T follicular helper cell (primary cell): ENCODE measurements at places on chromosomes 6 and 20.

GRCh38 chr6:156976216-156977127 lies 199.3 kb downstream of the ARID1B start:
- no peak for DNase-seq

DNA sequence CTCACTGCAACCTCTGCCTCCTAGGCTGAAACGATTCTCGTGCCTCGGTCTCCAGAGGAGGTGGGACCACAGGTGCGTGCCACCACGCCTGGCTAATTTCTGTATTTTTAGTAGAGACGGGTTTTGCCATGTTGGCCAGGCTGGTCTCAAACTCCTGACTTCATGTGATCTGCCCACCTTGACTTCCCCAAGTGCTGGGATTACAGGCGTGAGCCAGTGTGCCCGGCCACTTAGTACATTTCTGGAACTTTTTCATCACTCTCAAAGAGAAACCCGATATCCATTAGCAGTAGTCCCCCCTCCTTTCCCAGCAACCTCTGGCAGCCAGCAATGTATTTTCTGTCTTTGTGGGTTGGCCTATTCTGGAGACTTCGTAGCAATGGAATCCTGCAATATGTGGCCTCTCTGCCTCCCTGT lies 109.8 kb downstream of the JARID2 start:
- no peak for DNase-seq

DNA sequence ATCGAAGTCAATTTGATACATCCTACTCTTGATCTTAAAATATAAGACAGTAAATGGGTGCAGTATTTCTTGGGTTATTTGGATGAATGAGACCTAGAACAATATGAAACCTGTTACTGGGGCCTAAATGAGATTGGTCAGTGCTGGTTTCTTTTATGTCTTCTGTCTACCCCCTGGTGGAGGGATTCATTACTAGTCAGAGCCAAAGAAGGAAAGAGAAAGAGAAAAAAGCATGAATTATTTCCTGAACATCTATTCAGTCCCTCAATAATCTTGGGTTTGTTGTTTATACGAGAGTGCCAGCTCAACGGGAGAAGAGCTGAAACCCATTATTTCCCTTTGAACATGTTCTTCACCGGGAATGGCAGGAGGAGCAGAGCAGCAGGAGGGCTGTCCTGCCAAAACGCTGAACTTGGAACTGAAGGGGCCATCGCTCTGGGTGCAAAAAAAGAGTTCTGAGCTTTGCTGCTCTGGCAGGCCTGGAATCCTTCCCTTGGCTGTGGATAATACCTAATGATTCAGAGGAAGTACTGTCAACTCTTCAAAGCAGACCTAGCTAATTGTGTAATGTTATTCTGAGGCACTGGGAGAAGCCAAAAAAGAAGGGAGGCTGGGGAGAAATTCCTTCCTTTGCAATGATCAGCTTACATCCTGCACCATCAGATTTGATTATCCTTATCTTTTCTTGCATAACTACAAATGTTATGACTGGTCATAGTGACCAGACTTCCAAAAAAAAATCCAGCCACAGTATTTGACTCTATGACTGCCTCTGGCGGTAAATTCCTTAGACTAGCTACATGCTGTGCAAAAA lies 72.0 kb downstream of the BLOC1S5 start:
- DNase-seq = no peak

DNA sequence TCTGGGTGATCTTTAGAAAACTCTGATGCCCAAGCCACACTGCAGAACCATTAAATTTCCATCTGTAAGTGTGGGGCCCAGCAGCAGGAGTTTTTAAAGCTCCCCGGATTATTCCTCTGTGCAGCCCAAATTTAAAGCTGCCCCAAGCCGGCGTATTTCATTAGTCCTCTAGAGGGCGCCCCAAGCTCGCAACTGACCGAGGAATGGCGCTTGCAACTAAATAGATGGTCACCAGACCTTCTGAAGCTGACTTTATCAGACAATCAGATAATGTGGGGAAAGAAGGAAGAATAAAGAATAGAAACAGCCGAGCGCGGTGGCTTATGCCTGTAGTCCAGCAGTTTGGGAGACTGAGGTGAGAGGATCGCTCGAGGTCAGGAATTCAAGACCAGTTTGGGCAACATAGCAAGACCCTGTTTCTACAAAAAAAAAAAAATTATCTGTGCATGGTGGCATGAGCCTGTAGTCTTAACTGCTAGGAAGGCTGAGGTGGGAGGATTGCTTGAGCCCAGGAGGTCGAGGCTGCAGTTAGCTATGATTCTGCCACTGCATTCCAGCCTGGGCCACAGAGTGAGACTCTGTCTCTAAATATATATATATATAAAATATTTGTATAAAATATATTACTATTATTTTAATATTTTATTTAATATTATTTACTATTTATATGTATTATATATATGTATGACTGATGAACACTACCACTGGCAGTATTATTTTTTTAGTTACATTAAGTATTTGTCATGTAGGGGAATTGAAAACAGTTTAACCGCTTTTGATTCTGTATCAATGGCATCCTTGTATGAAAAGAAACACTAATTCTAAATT lies 56.0 kb downstream of the OTOR start:
- DNase-seq = no peak

DNA sequence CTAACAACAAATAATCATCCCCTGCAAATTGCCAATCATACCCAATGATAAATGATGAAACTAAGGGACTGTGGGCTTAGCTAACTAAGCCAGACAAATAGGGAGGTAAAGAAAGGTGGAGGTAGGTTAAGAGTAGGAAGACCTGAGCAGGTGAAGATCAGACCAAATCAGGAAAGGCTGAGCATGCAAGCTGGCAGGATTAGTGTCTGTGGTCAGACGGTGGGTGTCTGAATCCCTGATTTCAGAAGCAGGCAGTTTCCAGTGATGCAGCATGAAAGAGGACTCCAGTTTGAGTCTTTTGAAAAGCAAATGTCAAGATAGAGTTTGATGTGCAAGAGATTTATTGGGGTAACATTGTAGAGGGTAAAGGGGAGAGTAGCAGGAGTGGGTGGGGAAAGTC lies 181.4 kb upstream of the MYLIP start:
- no peak for DNase-seq

GRCh38 chr20:62010551-62011402 lies 54.9 kb downstream of the TAF4 start:
- peak; percentile 61 for DNase-seq
